ENCODE measurements at places on chromosomes 4 and X.

GRCh38 chr4:10096201-10096977 lies 20.2 kb downstream of the WDR1 start:
- DNase-seq, result no peak

DNA sequence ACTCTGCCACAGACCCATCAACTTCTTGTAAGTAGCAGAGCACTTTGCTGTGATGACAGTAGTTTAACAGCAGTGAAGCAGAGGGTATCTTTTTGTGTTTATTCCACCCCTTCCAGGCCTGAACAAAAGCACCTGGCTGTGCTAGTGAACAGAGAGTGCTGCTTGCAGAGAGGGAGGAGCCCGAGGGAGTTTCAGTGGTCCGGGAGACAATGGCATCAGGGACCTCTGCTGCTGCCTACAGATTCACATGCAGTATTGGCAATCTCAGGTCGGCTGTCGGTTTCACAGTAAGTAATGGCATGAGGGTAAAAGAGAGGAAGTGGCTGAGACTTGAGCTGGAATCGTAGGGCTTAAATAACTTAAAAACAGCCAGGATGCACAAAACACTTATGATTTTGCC lies 755.8 kb downstream of the RPA4 start:
- no peak for DNase-seq

- DNase-seq, result no peak
Measured at GRCh38 chrX:105017641-105018040, 202.9 kb downstream of the TEX13A start.

DNA sequence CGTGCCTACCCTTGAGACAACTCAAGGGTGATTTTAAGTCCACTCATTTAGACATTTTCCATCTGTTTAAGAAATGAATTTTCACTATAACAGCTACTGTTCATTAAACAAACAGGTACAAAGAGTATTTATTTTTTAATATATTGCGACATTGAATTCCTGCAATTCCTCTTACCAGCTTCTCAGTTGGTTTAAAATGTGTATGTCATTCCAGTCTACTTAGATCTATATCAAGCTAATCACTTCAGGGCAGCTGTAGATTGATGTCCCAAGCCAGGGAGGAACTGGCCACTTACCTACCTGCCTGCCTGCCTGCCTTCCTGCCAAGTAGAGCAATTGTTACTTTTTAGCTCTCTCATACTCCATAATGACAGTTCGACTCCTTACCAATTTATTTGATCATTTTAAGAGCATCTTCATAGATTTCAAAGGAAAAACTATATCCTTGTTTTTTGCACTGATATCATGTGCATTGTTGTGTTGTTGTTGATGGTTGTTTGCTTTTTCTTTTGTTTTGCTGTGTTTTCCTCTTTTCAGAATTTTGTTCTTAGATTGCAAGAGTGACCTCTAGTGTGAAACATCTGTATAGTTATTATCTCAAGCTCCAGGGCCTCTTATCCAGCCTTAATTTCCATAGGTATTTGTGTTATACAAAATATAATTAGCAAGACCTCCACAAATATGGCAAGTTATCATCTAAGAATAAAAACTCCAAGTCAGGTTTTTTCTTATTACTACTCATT lies 120.9 kb upstream of the NRK start:
- no peak for DNase-seq

GRCh38 chrX:19649226-19649995 lies 134.1 kb upstream of the MAP3K15 start:
- no peak for DNase-seq

DNA sequence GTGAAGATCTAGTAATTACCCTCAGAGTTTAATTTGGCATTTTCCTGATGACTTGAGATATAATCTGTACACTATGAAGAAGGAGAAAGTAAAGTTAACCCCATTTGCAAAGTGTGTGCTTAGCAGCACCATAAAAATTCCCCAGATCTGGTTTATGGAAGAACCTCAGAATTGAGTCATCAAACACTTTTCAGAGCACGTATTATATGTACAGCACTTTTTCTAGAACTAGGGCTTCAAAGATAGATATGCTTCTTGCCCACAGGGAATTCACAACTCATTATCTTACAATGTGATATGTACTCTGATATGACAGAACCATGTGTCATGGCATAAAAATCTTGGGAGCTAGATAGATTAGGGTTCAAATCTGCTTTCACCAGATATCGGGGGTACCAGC lies 150.9 kb downstream of the SLC10A7 start:
- DNase-seq, result no peak

Measured in cerebellar nuclear complex (tissue), 1 donor.